Esophagus muscularis mucosa (tissue), 4 donors: ENCODE measurements at places on chromosomes 13 and 19. TPM values are rescaled to one million over a fixed set of nuclear protein-coding genes. Genes with fewer than 3 reads are reported as not detected.

DNA sequence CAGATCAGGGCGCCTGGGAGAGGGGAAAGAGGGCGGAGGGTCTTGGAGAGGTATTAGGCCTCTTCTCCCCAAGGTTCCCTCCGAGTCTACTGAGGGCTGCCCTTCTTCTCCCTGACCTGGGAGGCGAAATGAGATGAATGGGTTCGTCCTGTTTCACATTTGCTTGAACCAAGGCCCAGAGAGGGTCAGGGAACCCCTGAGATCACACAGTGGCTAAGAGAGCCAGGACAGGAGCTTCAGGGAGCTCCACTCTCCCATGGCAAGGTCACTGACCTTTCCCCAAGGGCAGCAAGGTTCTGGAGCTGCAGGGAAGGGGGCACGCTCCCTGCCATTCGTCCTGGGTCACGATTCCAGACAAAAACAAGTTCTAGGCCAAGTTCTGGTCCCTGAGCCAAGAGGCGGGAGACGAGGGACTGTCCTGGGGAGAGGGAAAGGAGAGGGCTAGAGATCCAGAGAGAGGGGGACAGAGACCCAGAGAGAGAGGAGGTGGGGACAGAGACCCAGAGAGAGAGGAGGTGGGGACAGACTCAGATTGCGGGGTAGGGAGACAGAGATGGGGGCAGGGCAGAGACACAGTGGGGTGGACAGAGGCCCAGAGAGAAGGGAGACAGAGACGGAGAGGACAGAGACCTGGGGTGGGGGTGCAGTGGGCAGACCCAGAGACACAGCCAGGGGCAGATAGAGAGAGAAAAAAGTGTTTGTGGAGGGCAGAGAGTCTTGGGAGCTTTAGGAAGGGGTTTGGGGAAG, 541 bp downstream of the ASPDH start:
- no peak overlapping the region for H3K27ac ChIP-seq
- H3K27me3 ChIP-seq, result no peaks in the 10 kb centered on the region
- no peaks in the 10 kb centered on the region for H3K36me3 ChIP-seq
- peaks cover 25% of the 10 kb centered on the region for H3K4me1 ChIP-seq
- no peak overlapping the region for H3K4me3 ChIP-seq

GRCh38 chr13:43816401-43816889, 29.7 kb upstream of the ENOX1 start:
- H3K27me3 ChIP-seq, result no peaks in the 10 kb centered on the region
- no peak for DNase-seq
- H3K4me1 ChIP-seq, result peaks cover 15% of the 10 kb centered on the region

GRCh38 chr13:24304620-24305019, 4.8 kb upstream of the C1QTNF9 start:
- peaks cover 3% of the 10 kb centered on the region for H3K27me3 ChIP-seq
- DNase-seq, result no peak
- H3K27ac ChIP-seq, result no peak overlapping the region

GRCh38 chr13:86601351-86601750, 802.1 kb upstream of the SLITRK6 start:
- no peaks in the 10 kb centered on the region for H3K4me1 ChIP-seq
- no peak overlapping the region for H3K27ac ChIP-seq
- no peak overlapping the region for H3K4me3 ChIP-seq
- no peaks in the 10 kb centered on the region for H3K27me3 ChIP-seq
- DNase-seq, result no peak

GRCh38 chr19:40542202-40542859, 34.3 kb upstream of the SHKBP1 start:
- H3K4me1 ChIP-seq, result no peaks in the 10 kb centered on the region
- no peak overlapping the region for H3K27ac ChIP-seq
- no peaks in the 10 kb centered on the region for H3K36me3 ChIP-seq
- no peak overlapping the region for H3K4me3 ChIP-seq
- DNase-seq, result peak; percentile 93
- H3K27me3 ChIP-seq, result no peaks in the 10 kb centered on the region

- H3K4me3 ChIP-seq, result no peak overlapping the region
- H3K27ac ChIP-seq, result no peak overlapping the region
- H3K36me3 ChIP-seq, result no peaks in the 10 kb centered on the region
- no peaks in the 10 kb centered on the region for H3K27me3 ChIP-seq
- no peak for DNase-seq
These were observed 193.6 kb downstream of the COL4A1 start for GRCh38 chr13:110113284-110113764.

- H3K27me3 ChIP-seq, result no peaks in the 10 kb centered on the region
- H3K4me3 ChIP-seq, result no peak overlapping the region
- peaks cover 38% of the 10 kb centered on the region for H3K4me1 ChIP-seq
- peaks cover 55% of the 10 kb centered on the region for H3K36me3 ChIP-seq
These were observed 11.2 kb downstream of the CLASRP start for GRCh38 chr19:45050036-45050435.

KIRREL2 gene
- not detected for total RNA-seq

C19orf73 gene
- 3.3 TPM for total RNA-seq

IL4I1 gene
- 0.50 TPM for total RNA-seq

- no peak for DNase-seq
- no peak overlapping the region for H3K4me3 ChIP-seq
- no peaks in the 10 kb centered on the region for H3K27me3 ChIP-seq
- peaks cover 14% of the 10 kb centered on the region for H3K4me1 ChIP-seq
- no peaks in the 10 kb centered on the region for H3K36me3 ChIP-seq
- no peak overlapping the region for H3K27ac ChIP-seq
These were observed 284.4 kb upstream of the NBEA start for GRCh38 chr13:34657716-34658115.

DNA sequence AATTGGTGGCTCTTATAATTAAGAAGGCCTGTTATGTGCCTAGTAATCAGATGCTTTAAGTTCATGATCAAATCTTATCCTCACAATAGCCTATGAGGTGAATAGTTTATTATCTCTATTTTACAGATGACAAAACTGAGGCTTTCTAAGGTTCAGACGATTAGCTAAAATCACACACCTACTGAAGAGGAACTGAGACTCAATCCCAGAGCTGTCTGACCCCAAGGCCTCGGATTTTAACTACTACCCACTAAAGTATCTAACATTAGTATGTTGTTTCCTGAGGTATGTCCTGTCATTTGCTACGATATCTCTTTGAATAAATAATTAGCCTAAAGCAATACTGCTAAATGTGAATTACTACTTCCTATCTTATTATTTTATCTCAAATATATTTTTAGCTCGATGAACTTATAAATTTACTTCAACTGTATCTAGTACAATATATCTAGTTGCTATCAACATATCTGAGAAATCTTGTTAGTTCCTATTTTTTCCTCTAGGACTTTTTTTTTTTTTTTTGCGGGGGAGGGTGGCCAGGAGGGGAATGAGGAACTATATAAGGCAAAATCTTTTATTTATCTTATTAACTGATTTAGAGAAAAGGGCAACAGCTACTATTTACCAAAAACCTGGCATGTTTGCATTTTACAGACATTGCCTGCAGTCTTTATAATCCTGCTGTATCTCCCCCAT, 118.5 kb downstream of the ABCC4 start:
- no peaks in the 10 kb centered on the region for H3K36me3 ChIP-seq
- H3K4me3 ChIP-seq, result no peak overlapping the region
- no peak for DNase-seq
- no peak overlapping the region for H3K27ac ChIP-seq

PRTN3 gene
- not detected for total RNA-seq

IL17D gene
- 6.3 TPM for total RNA-seq

RINL gene
- 10.4 TPM for total RNA-seq

GRCh38 chr13:75907044-75907443, 270.9 kb downstream of the LMO7 start:
- no peaks in the 10 kb centered on the region for H3K27me3 ChIP-seq
- no peak overlapping the region for H3K4me3 ChIP-seq
- H3K36me3 ChIP-seq, result no peaks in the 10 kb centered on the region
- DNase-seq, result no peak
- H3K27ac ChIP-seq, result peak overlapping the region; percentile 60

PDCD2L gene
- total RNA-seq, result 14.8 TPM

GRCh38 chr19:13040232-13040947, 45.1 kb downstream of the NFIX start:
- peaks cover 86% of the 10 kb centered on the region for H3K4me1 ChIP-seq
- peak overlapping the region; percentile 85 for H3K27ac ChIP-seq
- no peak overlapping the region for H3K4me3 ChIP-seq
- DNase-seq, result no peak

DNA sequence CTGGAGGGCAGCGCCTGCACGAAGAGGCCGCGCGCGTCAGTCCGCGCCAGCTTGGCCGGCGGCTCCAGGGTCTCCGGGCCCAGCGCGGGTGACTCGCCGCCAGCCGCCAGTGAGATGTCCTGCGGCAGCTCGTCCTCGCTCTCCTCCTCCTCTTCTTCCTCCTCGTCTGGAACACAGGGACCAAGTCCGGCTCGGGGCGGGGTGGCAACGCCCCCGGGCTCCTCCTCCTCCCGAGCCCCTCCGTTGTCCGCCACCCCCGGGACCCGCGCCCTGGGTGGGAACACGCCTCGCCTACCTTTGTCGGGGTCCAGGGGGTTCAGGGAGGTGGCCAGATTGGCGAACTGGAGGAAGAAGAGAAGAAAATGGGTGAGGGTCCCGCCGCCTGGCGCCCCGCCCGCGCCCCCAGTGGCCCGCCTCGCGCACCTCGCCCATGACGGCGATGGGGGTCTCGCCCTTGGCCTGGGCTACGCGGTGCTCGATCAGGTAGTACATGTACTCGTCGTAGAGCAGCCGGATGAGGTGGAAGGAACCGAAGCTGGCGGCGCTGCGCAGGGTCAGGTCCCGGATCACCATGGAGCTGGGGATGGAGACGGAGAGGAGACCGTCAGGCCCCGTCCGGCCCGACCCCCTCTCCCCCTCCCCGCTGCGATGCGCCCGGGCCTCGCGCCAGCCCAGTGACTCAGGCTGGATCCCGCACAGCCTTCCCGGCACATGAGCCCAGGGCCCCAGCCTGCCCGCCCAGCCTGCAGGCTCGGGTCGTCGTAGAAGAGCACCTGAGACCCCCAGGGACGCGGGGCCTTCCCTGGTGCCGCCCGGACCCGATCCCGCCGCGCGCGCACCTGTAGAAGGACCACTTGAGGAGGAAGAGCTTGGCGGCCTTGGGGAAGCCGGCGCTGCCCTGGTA, 10.6 kb downstream of the DCAF15 start:
- H3K4me1 ChIP-seq, result no peaks in the 10 kb centered on the region
- peak overlapping the region; percentile 54 for H3K4me3 ChIP-seq
- no peak for DNase-seq
- H3K36me3 ChIP-seq, result peaks cover 86% of the 10 kb centered on the region

DNA sequence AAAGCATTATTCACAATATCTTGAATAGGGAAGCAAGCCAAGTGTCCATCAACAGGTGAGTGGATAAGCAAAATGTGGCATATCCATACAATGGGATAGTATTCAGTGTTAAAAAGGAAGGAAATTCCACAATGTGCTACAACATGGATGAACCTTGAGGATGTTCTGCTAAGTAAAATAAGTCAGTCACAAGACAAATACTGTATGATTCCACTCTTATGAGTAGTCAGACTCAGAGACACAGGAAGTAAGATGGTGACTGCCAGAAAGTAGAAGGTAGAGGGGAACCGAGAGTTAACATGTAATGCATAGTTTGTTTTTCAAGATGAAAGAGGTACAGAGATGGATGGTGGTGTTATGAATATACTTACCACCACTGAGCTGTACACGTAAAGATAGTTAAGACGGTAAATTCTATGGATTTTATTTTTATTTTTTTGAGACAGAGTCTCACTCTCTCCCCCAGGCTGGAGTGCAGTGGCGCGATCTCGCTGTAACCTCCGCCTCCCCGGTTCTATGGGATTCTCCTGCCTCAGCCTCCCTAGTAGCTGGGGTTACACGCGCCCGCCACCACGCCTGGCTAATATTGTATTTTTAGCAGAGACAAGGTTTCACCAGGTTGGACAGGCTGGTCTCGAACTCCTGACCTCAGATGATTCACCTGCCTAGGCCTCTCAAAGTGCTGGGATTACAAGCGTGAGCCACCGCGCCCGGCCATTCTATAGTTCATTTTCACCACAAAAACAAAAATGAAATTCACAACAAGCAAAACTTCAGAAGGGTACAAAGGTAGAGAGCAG, 1.0 kb upstream of the CHAMP1 start:
- no peak for DNase-seq
- peak overlapping the region; percentile 85 for H3K4me3 ChIP-seq
- peak overlapping the region; percentile 93 for H3K27ac ChIP-seq
- H3K4me1 ChIP-seq, result peaks cover 39% of the 10 kb centered on the region
- H3K36me3 ChIP-seq, result no peaks in the 10 kb centered on the region

GRCh38 chr19:43725468-43725867, 9.6 kb downstream of the IRGC start:
- no peak for DNase-seq
- peaks cover 6% of the 10 kb centered on the region for H3K4me1 ChIP-seq
- peaks cover 28% of the 10 kb centered on the region for H3K36me3 ChIP-seq
- peaks cover 1% of the 10 kb centered on the region for H3K27me3 ChIP-seq
- no peak overlapping the region for H3K4me3 ChIP-seq

CEACAM4 gene
- total RNA-seq, result 0.83 TPM

ALDH16A1 gene
- 25.8 TPM for total RNA-seq

DNA sequence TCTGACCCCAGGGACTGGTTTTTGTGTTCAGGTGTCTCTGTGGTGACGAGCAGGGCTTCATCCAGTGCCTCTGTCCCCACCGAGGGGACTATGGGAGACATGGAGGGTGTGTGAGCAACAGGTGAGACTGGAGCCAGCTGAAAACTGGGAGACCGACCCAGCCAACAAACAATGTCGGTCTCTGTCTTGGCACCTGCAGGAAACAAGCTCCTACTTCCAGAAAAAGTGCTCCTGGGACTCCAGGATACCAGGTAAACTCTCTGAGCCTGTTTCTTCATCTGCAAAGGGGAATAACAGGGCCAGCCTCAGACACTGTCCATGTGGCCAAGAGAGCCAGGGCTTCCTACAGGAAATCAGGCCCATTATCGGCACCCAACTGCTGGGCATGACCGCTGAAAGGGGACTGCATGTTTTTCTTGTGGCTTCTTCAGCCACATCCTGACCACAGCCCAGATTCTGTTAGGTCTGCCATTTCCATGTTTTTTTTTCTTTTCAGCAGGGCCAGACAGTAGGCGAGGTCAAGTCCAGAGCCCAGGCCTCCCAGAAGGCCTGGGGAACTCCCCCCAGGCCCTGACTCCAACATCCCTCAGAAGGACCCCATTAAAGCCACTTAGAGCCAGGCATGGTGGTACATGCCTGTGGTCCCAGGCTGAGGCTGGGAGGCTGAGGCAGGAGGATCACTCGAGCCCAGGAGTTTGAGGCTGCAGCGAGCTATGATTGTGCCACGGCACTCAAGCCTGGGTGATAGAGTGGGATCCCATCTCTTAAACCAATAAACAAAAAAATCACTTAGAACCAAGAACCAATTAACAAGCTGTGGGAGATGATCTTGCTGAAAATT, 836 bp upstream of the BST2 start:
- peaks cover 38% of the 10 kb centered on the region for H3K4me1 ChIP-seq
- DNase-seq, result no peak
- peak overlapping the region; percentile 76 for H3K27ac ChIP-seq
- peak overlapping the region; percentile 45 for H3K4me3 ChIP-seq

FIZ1 gene
- 8.3 TPM for total RNA-seq

- peak overlapping the region; percentile 69 for H3K27ac ChIP-seq
- peak overlapping the region; percentile 80 for H3K4me3 ChIP-seq
- H3K36me3 ChIP-seq, result peaks cover 5% of the 10 kb centered on the region
- DNase-seq, result peak; percentile 96
- H3K27me3 ChIP-seq, result no peaks in the 10 kb centered on the region
These were observed 8.4 kb downstream of the ZNF808 start for GRCh38 chr19:52535771-52536447.

TMEM238 gene
- 0.84 TPM for total RNA-seq

POGLUT2 gene
- 4.8 TPM for total RNA-seq
